ENCODE measurements at places on chromosomes 2 and 18. TPM values are rescaled to one million over a fixed set of nuclear protein-coding genes. Genes with fewer than 3 reads are reported as not detected.

DNA sequence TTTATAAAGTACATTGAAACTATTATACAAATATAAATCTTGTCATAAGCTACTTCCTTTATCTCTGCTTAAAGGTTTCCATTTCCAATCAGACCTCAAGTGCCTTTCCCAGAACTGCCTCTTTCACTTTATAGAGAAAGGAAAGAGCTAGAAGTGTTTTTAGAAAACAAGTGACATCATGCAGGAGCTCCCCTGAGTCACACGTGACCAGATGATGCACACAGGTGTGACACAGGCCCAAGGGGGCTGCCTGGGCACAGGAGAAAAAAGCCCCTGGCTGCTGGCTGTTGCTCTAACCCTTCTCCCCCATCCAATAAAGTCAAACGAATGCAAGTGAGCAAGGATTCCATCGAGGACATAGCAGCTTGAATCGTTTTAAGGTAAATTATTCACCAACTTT lies 21.4 kb upstream of the SH3BP4 start:
- no peak for DNase-seq

The LCLAT1 gene
- 20.0 TPM for total RNA-seq

DNA sequence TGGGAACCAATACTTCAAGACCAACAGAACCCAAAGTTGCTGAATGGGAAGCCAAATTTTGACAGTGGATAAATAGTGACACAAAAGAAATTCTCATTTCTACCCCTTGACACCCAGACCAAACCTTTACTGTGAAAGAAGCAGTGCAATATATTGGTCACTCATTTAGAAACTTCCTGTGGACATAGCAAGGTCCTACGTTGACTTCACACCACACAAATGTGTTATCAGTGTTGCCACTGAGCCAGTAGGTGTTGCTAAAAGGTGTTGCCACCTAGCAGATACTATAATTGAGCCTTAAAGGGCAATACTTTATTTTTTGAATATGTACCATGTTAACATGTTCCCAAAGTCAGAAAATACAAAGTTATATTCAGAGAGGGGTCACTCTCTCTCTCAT lies 1008.9 kb upstream of the CDH2 start:
- DNase-seq: no peak

The SERPINB7 gene
- total RNA-seq: not detected

GRCh38 chr2:47554311-47554905 lies 151.5 kb downstream of the MSH2 start:
- DNase-seq: no peak

DNA sequence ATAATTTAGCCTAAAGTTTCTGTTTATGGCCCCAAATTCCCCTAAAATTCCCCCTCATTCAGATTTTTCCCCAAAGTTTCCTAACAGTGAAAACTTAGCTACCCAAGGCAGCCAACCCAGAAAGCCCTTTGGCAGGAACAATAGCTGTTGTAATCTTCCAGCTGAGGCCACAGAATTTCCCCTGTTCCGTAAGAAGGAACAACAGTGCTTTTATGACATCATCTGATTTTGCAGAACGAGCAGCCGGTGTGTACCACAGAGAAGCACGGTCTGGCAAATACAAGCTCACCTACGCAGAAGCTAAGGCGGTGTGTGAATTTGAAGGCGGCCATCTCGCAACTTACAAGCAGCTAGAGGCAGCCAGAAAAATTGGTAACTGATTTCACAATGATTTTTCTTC lies 6.3 kb downstream of the TNFAIP6 start:
- no peak for DNase-seq

- no peak for DNase-seq
Observed at GRCh38 chr2:177731384-177731783, 338.8 kb downstream of the AGPS start.

The ERMN gene
- total RNA-seq: 0.11 TPM

- DNase-seq: no peak
Observed at GRCh38 chr2:234580686-234581085, 83.8 kb upstream of the ARL4C start.

- DNase-seq: no peak
Observed at GRCh38 chr2:65062843-65063825, 6.9 kb downstream of the CEP68 start.

DNA sequence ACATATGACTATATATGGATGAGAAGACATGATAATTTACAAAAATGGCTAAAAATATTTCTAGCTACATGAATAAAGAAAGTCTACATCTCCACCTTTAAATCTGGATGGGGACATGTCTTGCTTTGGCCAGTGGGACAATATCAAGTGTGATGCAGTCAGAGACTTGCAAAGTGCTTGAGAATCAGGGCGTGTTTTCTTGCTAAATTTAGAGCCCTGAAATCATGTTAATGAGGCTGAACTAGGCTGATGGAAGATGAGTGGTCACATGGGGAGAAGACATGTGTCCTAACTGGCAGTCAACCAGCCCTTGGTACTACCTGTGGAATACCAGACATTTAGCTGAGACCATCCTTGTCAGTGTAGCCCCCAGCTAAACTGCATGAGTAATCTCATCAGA lies 278.5 kb upstream of the RGPD4 start:
- no peak for DNase-seq

- peak; percentile 47 for DNase-seq
Observed at GRCh38 chr2:240060977-240061591, 7.8 kb upstream of the OR6B3 start.

The KCNG2 gene
- not detected for total RNA-seq

DNA sequence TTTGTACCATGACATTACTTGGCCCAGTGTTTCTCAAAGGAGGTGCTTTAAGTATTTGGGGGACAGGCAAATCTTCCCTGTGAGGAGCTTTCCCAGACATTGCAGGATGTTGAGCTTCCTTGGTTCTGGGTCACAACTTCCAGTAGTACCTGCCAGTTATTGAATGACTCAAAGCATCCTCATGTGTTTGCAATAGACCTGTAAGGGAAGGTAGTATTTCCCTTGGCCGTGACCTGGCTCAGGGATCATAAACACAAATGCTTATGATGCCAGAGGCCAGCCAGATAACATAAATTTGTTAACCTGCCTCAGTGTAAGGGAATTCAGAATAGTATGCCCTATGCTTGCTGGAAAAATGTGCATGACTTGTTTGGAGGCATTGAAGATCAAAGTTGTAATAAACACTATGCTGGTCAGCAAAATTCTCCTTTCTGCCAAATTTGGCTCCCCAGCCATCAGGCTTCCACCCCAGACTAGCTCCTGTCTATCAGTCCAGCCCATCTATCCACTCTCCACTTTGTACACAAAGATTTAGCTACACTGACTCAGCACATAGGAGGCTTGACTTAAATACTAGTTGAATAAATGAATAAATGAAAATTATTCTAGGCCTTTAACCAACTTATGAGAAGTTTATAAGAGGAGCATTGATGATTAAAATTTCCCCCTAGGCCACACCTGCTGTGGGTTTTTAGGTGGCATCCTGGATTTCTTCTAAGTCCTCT lies 102.0 kb upstream of the EFEMP1 start:
- no peak for DNase-seq
